ENCODE measurements at places on chromosomes 6 and 20.

DNA sequence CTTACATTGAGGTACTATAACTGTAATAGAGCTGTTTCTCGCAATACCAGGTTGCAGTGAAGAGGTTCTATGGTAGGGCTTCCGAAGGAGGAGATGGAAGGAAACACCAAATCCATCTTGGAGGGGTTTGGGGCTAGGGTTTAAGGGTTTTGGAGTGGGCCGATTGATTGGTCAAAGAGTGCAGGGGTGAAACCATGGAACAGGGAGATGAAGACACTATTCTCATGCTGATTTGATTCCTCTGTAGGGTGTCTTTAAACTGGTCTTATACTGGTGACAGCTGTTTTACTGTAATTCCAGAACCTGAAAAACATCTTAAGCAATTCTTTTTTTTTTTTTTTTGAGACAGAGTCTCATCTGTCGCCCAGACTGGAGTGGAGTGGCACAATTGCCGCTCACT is 7.8 kb downstream of the SMIM13 start:
- DNase-seq: no peak

GRCh38 chr6:28943223-28943556 is 19.4 kb upstream of the TRIM27 start:
- no peak for DNase-seq

DNA sequence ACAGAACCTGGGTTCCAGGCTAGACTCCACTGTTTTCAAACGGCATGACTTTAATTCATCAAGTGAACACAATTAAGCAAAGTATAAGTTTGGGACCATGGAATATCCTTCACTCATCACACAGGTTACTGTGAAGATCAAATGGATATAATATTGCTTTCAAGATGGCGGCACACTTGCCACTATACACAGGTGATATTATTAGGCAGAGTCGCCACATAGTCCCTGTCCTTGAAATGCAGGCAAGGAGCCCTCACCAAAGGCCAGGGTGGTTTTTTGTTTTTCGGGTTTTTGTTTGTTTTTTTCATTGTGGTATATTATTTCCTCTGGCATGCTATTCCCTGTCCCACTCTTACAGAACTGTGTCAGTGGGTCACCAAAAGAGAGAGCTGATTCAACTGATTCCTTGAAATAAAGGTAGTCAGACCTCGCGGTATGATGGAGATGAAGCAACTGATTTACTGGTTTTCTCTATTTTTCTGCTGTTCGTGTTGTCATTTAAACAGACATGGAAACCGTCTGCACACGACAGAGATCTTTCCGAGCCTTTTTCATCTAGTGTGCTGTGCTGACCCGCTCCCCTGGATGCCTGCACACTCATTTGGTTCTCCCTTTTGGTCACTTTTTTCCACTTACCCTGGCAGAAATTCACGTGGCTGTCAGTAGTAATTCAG is 29.7 kb downstream of the MYB start:
- no peak for DNase-seq

GRCh38 chr20:31849306-31849930 is 4.0 kb upstream of the FOXS1 start:
- no peak for DNase-seq

DNA sequence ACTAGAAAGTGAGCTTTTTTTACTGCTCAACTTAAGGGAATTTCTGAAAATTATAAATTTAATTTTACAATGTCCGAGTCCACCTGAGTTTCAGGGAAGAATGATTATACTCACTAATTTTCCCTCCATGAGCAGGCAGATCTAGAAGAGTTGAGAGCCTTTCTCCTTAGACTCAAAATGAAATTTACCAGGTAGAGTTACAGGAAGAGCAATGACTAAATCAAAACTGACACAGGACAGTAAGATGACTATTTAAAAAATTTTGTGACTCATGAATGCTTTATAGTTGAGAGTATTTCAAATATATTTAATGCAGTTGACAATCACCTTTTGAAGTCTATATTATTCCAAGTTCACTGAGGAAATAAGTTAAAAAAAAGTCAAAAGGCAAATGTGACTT is 198.1 kb upstream of the NRSN1 start:
- no peak for DNase-seq

- no peak for DNase-seq
Measured at GRCh38 chr6:13538084-13538483, 36.3 kb upstream of the SIRT5 start.

GRCh38 chr6:18752278-18753068 is 365.3 kb downstream of the RNF144B start:
- DNase-seq: no peak

GRCh38 chr6:142784344-142784743 is 160.6 kb downstream of the HIVEP2 start:
- no peak for DNase-seq

DNA sequence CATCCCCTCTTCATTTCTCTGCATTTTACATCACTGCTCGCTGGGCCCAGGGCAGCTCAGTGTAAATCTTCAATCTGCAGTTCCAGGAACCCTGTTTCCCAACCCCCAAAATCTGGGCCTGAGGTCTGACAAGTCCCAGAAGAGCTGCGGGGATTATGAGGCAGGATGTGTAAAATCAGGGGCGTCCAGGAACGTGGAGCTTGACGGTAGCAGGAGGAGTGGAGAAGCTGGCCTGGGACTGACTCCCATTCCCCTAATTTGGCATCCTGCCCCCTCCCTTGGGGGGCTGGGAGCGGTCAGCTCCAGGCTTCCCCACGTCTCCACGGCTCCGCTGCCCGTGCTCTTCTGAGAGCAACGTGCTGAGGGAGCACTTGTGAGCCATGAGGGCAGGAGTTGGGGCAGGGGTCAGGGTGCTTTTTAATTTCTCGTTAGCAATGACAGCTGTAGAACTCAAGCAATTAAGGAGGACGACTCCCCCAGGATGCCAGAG is 23.4 kb upstream of the VEGFA start:
- DNase-seq: no peak

DNA sequence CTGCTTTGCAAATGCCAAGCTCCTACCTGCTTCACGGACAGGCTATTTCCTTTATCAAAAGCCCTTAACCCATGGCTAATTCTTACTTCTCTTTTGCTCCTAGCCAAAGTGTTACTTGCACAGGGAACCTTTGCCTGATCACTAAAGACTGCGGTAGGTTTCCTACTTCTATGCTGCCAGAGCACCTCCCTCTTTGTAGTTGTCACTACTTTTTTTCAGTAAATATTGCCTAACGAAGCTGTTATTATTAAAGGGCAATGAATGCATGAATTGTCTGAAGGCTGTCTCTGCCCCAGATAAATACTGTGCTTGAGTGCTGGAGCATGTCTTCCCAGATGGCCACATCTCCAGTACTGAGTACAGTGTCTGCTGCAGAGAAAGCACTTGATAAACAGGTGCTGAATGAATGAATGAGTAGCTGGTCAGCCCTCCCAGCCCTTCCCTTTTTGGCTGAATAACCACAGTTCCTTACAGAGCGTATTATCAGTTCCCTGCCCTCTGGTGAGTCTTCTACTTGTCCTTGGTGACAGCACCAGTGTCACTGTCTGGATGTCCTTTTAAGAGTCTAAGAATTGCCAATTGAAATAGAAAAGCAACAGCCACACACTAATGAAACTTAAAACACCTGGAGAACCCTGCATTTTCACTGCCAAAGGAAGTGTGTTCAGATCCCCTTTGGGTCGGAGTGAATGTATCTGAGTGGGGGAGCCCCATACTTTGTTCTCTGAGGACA is 73.6 kb upstream of the TRAF3IP2 start:
- DNase-seq: no peak

GRCh38 chr20:13510837-13511488 is 127.8 kb downstream of the TASP1 start:
- no peak for DNase-seq

DNA sequence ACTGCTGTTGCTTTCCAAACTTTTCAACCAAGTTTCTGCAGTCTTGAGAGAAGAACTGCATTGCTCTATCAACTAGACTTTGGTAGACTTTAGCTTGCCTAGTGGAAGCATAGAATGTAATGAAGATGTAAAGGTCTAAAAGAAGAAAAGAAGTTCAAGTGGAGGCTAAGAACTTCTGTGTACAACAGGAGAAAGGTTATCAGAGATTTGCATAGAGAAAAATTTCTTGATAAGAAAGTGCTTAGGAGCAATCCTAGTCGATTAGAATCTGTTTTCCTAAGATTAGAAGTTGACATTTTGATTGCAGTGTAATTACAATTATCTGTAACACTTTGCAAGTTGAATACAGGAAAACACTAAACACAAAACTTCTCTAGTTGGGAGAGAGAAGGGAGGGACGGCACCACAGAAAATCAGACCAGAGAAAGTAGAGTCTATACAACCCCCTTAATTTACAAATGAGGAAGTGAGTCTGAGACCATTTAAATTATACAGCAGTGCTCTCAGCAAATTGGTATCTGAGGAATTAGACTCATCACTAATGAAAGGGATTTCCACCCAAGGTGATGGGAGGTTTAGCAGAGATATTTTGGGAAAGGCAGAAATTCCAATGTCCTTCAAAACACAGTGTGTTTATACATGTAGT is 194.3 kb upstream of the MARCKS start:
- DNase-seq: no peak

DNA sequence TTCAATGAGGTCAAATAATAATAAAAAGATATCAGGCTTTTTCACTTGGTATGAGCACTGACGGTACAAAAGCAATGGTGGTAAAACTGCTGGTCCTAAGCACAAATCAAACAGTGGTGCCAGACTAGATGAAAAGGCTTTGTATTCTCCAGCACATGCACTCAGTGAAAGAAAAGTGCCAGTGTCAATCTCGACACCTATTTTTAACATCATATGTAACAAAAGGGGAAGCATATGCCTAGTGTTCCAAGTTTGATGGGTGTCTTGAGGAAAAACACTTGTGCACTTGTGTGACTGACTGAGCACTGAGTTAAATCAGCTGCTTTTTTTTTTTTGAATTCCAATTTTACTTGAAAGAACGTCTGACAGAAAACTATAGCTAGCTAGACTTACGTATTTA is 27.3 kb downstream of the MED23 start:
- no peak for DNase-seq

GRCh38 chr6:9335431-9335830 is 900.1 kb upstream of the SLC35B3 start:
- DNase-seq: no peak

All from keratinocyte (primary cell).